Forelimb muscle (tissue), 1 donor: ENCODE measurements at places on chromosomes 5 and 9. TPM values are rescaled to one million over a fixed set of nuclear protein-coding genes. Genes with fewer than 3 reads are reported as not detected.

SV2C gene
- 0.08 TPM for polyA plus RNA-seq

DNA sequence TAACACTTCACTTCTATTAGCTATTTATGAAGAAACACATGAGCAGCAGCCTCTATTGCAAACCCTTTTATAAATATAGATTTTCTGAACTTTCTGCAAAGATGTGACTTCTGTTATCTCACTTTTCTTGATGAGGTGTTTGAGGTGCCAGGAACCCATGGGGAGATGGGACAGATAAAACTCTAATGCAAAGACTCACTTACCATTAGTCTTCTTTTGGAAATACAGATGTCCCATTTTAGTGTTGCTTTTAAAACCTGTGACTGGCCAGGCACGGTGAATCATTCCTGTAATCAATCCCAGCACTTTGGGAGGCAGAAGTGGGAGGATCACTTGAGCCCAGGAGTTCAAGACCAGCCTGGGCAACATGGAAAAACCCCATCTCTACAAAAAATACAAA lies 171.3 kb upstream of the GAS1 start:
- no peak for DNase-seq

GRCh38 chr9:98129451-98129881 lies 10.4 kb upstream of the TRIM14 start:
- no peak for DNase-seq

DNA sequence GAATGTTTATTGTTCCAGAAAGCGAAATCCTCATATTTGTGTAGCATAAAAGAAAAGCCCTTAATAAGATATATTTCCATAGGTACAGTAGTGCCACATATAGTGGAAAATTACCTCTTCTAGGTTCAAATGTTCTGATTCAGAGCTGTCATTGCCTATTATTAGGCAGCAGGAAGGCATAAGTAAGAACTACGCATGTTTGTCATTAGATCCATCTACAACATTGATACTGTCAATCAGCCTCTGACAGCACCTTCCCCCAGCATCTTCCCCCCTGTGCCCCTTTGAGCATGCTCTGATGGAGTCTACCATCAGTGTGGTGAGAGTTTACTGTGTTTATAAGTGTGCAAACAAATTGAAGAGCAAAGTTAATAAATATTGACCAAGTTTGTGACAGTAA lies 816.1 kb downstream of the TLE4 start:
- DNase-seq, result no peak

DNAJC21 gene
- polyA plus RNA-seq, result 50.9 TPM

DNA sequence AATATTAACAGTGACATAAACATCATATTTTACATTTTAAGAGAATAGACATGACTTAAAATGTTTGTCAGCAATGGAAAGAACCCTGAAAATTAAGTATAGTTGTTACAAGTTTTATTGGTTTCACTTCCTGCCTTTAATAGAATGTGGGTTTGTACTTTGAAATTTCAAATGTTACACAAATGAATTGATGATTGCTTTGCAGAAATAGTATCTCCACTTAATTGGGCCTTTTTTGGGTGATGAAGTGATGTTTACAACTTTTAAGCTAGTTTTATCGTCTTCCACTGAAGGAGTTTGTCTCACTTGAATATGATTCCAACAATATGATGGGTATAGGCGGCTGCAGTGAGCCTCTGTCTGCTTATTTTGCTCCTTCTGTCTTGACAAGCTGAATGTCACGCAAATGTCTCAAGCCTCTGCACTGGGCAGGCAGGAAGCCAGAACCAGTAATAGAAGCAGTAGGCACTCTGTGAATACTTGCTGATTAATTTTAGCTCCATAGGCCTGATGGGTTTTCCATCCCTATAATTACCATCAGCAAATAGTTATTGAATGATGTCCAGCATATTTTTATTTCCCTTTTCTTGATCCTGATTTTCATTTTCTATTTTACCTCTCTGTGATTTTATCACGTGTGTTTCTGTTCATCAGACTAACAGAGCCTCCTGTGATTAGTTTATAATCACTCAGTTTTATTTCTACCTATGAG lies 10.6 kb upstream of the NR3C1 start:
- DNase-seq, result no peak

GRCh38 chr9:17009071-17009470 lies 125.8 kb upstream of the CNTLN start:
- DNase-seq, result no peak

- DNase-seq, result no peak
Observed at GRCh38 chr5:138438724-138439476, at the start of gene REEP2. TSS of gene REEP2 (plus strand) at chr5:138439057. CDS start at chr5:138439209, 152 bp downstream.

MYOZ3 gene
- 13.7 TPM for polyA plus RNA-seq

DNA sequence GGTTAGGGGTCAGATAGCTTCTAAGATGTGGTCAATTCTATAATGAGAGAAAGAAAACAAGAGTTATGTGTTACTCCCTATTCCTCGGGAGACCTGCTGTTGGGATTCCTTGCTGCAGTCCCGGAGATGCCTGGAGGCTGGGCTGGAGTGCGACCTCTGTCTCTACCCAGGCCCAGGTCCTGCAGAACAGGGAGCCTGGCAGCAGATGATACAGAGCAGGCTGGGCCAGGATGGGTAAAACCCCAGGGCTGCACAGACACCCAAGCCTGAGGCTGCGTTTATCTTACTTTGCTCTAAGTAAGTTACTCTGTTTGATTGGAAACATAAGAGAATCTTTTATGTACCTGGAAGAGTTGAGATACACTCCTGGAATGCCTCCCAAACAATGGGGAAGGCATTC lies 26.9 kb upstream of the FAM120AOS start:
- no peak for DNase-seq

DNA sequence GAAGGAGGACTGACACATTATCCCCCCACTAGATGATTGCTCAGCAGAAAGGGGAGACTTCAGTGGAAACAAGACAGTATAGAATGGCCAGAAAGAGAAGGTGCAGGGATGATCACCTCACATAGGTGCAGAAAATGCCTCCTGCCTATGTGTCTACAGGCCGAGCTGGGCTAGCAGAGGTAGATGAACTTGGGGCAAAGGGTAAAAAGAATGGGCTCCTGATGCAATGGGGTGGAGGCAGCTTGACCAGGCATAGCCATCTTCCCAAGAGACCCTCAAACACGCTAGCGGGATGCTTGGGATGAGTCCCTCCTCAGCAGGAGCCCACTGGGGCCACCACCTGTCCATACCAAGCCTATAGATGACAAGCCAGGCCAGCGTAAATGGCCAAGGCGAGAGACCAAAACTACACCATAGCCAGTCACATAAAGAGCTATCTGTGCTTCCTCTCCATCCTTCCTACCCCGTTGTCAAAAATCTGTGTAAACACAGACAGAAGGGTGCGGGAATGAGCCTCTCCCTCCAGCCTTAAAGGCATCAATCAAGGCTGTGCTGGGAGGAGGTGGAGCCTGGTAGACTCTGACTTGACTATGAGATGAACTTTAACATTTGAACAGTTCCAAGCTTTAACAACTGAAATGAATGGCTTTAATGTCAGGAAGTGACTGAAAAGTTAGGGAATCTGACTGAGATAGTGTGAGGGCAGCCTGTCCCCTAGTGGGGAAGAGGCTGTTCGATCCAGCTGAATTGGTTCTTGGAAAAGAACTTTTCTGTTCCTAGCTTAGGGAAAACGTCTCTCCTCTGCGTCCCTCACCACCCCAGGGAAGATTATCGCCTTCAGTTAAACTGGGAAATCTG lies 10.4 kb downstream of the C9orf152 start:
- no peak for DNase-seq

DNA sequence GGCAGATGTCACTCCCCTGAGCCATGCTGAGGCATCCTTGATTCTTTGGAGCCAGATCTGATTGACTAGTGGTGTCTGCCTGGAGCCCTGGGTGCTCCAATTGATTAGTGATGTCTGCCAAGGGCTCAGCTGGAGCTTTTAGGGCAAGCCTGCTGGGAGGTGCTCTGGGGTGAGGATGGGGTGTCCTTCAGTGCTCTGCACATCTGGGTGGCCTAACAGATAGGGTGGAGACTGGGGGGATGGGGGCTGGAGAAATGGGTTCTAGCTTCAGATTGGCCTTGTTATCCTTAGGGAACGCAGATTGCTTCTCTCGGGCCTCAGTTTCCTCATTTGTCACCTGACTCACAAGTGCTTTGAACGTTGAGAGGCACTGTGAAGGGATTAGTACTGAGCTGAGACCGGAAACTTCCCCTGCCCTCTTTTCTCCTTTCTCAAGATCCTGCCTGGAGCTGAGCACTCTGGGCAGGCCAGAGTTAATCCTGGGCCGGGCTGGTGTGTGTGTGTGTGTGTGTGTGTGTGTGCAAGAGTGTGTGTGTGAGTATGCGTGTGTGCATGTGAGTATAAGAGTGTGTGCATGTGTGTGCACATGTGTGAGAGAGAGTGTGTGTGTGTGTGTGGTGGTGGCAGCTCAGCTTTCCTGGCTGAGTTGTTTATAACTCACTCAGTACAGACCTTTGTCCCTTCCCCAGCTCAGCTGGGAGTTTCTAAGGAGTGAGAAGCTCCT lies 5.6 kb upstream of the IER5L start:
- no peak for DNase-seq

GRCh38 chr9:3502560-3503398 lies 23.0 kb downstream of the RFX3 start:
- no peak for DNase-seq

GRCh38 chr5:126097876-126098275 lies 325.3 kb upstream of the GRAMD2B start:
- DNase-seq, result no peak

DNA sequence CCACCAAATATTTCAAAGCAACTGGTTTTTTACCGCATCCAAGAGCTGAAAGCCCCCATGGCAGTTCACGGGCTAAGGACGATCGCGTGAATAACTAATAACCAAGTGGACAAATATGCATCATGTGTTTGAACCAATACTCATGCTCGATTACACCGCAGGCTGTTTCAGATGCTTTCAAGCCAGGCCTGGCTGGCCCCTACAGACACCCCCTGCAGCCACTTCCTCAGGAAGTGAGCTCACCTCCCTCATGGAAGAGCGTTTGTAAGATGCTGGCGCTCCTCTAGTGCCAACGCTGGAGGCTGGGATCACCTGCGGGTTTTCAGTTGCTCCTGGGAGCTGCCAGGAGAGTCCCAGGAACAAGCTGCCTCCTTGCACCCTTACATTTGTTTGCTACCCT lies 53.9 kb upstream of the PTCH1 start:
- no peak for DNase-seq

DNA sequence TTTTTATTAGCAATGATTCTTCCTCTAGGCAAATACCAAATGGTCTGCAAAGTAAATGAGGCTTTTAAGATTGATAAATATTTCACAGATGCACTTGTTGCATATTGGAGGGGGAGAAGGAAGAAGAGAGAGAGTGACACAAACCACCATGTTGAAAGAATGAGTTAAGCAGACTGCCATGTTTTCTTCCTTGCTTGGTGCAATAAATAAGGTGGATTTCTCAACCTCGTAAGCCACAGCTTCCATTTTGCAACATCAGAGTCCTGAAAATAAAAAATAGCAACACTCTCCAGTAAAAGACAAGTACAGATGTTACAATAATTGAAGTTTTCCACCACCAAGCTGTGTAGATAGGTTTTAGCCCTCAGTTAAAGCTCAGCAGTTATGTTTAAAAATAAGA lies 202.9 kb downstream of the SGCD start:
- DNase-seq, result no peak

- DNase-seq, result no peak
Observed at GRCh38 chr5:1936901-1937300, 54.2 kb upstream of the IRX4 start.

DNA sequence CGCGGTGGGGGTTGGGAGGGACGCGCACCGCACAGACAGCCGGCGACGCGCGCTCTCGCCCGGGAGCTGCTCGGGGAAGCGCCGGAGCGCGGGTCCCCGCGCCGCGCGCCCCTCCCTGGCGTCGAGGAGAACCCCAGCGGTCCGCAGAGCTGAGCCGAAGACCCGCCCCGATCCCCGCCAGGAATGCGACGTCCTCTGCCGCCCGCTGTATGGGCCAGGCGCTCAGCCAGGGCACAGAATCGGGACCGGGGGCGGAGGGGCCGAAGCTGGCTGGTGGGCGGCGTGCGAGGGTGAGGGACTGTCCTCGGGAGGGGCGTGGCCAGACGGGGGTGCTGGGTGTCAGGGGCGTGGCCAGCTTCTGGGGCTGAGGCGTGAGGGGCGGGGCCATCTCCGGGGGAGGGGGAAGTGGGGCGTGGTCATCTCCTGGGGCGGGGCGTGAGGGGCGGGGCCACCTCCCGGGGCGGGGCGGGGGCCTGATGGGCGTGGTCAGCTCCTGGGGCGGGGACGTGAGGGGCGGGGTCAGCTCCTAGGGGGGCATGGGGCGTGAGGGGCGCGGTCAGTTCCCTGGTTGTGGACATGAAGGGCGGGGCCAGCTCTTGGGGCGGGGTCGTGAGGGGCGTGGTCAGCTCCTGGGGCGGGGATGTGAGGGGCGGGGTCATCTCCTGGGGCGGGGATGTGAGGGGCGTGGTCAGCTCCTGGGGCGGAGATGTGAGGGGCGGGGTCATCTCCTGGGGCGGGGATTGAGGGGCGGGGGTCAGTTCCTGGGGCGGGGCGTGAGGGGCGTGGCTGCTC lies 965 bp downstream of the PTGDS start:
- DNase-seq, result no peak

- no peak for DNase-seq
Observed at GRCh38 chr9:87389936-87390335, 107.7 kb upstream of the DAPK1 start.

SVEP1 gene
- polyA plus RNA-seq, result 16.9 TPM

SPATA6L gene
- 0.47 TPM for polyA plus RNA-seq

DNA sequence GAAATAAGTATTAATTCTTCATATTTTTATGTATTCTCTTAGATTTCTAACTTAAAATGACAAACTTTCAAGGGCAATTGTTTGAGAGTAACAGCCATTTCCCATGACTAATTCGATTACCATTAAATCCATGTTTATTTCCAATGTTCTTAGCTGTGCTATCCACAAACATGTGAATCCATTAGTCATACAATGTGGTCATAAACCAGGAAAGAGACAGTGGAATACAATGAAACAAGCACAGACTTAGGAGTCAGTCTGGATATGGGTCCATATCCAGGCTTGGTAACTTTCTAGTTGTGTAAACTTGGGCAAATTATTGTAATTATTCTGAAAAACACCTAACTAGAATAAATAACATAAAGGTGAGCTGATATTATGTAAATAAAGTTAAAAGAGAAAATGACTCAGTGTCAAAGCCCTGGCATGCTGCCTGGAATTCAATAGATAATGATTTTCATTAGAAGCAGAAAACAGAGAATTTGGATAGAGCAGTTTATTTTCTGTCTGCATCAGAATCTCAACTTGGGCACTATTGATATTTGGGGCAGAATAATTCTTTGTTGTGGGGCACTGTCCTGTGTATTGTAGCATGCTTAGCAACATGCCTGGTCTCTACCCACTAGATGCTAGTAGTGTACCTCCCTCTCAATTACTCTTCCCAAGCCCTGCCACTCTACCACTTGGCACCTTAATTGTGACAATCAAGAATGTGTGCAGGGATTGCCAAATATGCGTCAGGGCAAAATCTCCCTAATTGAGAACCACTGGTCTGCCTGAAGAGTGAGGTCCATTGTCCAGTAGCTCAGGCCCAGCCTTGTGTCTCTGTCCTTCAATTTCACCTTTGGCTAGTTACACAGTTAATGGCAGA lies 44.7 kb upstream of the SLC27A6 start:
- DNase-seq, result no peak

GRCh38 chr9:109766351-109766750 lies 13.6 kb upstream of the PALM2AKAP2 start:
- DNase-seq, result no peak
